Stimulated activated naive CD4-positive, alpha-beta T cell (primary cell): ENCODE measurements at places on chromosomes 12 and 14.

DNA sequence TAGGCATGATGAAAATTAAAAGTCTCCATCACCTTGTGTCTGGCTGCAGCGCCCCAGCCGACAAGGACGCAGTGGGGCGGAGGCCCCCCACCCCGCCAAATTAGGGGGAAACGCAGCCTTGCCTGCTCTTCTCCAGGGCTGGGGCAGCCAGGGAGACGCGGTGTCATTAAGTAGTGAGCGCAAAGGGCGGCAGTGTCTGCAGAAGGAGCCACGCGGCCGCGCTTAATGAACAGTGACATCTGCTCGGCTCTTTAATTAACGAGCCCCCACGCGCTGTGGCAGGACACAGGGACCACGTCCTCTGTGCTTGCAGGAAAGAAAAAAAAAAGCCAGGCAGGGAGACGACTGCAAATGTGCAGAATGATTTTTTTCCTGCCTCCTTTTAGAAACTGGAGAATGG lies 93.4 kb upstream of the NCOR2 start:
- no peak for DNase-seq

GRCh38 chr12:94203796-94204195 lies 55.4 kb downstream of the PLXNC1 start:
- no peak for DNase-seq

DNA sequence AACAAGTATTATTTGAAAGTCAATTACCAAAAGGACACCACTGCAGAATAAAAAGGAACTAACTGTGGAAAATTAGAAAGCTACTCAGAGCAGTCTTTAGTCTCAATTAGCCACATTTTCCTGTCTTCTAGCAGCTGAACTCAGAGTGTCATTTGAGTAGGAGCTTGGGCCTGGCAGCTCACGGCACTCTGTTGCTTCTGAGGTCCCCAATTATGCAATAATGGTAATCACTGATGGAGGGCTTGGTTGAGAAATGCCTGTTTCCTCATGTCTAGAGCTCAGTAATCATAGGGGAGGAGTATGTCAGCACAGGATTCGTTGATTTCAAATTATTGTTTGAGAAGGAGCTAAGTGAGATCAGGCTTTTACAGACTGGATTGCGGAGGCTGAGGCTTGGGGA lies 108.6 kb downstream of the VRK1 start:
- no peak for DNase-seq

GRCh38 chr12:107762874-107763273 lies 1.9 kb upstream of the PRDM4 start:
- no peak for DNase-seq

GRCh38 chr12:25469368-25469767 lies 83.7 kb downstream of the LMNTD1 start:
- no peak for DNase-seq

DNA sequence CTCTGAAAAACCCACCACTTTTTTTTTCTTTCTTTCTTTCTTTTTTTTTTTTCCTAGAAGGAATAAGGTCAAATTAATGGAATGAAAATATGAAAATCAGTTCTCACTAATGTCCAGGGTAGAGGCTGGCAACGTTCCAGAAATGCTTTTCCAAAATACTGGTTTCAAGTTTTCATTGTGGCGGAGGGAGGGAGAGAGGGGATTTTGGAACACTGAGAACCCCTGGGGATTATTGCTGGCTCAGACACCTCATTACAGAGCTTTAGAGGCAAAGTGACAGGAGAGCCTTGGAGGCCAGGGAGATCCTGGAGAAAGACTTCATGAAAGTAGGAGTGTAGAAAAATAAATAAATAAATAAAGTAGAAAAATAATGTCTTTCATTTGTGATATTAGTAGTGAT lies 45.4 kb downstream of the ALX1 start:
- no peak for DNase-seq

DNA sequence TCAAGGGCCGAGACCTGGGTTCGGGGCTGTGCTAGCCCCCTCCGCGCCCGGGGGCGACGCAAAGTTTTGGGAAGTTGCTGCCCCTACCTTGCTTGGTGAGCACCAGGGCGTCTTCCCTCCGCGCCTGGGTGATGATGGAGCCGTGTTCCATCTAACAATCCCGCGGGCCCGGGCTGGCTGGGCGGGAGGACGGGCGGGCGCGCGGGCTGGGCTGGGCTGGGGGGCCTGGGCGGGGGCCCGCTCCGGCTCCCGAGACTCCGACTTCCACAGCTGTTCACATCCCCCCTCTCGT lies 298 bp downstream of the CTDSP2 start:
- DNase-seq = peak; percentile 66

DNA sequence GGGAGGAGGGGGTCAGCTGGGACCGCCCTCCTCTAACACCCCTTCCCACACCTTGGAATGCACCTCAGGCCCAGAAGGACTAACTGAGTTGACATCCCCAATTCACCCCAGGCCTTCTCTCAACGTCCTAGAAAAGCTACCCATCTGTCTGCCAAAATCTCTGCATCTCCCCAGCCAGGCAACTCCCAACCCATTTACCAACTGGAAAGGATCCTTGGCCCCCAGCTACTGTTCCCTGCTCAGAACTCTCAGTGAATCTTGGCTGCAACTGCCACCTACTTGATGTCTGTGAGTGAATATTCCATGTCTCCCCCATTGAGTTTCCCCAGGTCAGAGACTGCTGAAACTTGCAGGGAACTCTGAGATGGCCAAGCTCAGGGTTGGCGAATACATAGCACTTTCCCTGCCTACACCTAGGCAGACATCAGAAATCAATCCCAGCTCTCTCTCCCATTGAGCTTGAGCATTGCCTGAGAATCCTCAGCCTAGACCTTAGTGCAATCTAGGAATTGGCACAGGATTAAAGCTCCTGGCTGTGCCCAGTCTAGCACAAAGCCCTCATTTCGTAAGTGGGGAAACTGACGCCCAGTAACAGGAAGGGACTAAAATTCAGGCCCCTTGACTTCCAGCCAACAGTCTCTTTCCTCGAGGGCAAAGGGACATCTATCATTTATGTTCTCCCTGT lies 71.9 kb upstream of the NCOR2 start:
- no peak for DNase-seq

DNA sequence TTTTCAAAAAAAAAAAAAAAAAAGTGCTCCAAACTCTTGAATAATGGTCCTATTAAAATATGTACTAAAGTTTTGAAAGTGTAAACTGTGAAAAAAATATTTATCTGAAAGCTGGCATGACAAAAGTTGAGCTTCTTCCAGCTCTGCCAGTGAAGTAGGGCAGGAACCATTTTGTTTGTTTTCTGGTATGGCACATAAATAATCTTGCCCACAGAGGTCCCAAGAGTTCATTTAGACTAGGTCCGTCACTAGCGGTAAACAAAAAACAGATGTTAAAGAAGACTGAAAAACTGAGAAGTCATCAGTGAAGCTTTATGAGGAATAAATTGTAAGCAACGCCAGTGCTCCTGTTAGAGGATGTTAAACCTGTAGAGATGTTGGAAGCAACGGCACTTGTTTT lies 7.0 kb downstream of the ERP27 start:
- no peak for DNase-seq

GRCh38 chr12:116727891-116728290 lies 10.0 kb downstream of the SPRING1 start:
- DNase-seq = no peak

DNA sequence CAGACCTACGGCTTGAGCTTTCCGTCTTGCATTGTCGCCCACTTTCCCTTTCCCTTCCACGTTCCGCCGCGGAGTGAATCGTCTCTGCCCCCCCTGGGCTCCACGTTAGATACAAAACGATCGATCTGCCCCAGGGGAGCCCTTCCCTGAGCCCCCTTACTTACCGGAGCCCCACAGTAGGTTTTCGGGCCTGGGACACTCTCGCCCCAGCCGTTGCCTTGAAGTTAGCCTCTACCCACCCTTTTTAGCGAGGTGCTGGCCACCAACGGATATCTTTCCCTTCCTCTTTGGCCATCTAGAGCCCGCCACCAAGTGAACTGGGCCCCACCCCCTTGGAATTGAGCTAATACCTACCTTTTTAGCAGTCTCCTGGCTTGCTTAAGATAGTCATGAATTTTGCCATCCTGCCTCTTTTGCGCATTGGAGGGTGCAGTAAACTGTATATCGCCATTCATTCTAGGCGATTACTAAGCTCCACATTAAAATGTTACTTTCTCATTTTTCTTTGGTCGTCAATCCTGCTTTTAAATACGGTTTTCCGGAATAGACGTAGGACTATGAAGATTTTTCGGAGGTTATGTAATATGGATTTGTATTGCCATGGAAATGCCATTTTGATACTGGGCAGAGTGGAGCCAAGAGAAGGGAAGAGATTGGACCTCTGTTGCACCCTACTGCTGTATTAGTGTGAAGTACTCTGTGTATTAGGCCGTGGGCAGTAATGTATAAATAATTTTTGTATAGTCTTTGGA lies 764 bp downstream of the RBM25 start:
- no peak for DNase-seq

GRCh38 chr12:130780880-130781575 lies 58.0 kb downstream of the STX2 start:
- DNase-seq = no peak

- DNase-seq = no peak
Observed at GRCh38 chr12:75816897-75817296, 214.7 kb downstream of the PHLDA1 start.

DNA sequence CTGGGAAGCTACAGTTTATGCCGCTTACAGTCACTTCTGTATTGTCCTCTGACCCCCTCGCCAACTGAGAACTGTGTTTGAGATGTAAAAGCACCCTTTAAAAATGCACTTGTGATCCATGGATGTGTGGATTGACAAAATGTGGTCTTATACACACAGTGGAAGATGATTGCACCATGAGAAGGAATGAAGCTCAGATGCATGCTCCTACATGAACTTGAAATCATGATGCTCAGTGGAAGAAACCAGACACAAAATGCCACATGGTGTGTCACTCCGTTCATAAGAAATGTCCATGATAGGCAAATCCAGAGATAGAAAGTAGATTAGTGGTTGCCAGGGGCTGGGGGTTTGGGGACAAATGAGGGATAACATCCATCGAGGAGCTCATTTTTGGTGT lies 58.0 kb downstream of the PITPNM2 start:
- no peak for DNase-seq

DNA sequence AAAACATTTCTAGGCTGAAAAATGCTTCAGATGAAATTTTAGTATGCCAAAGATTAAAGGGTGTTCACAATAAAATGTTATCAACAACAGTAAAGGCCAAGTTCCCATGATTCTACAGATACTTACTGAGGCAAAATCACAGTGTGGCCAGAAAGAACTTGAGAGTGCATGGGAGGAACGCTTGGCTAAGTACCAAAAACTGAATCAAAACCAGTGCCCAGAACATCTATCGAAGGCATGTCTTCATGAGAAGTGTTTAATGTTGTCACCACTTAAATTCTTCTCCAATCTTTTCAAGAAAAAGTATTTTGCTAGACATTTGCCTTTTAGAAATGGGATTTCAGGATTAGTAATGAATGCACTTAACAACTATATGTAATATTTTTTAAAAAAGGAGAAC lies 41.5 kb downstream of the KIF21A start:
- DNase-seq = no peak

GRCh38 chr12:104748790-104749189 lies 209.3 kb downstream of the SLC41A2 start:
- DNase-seq = no peak

DNA sequence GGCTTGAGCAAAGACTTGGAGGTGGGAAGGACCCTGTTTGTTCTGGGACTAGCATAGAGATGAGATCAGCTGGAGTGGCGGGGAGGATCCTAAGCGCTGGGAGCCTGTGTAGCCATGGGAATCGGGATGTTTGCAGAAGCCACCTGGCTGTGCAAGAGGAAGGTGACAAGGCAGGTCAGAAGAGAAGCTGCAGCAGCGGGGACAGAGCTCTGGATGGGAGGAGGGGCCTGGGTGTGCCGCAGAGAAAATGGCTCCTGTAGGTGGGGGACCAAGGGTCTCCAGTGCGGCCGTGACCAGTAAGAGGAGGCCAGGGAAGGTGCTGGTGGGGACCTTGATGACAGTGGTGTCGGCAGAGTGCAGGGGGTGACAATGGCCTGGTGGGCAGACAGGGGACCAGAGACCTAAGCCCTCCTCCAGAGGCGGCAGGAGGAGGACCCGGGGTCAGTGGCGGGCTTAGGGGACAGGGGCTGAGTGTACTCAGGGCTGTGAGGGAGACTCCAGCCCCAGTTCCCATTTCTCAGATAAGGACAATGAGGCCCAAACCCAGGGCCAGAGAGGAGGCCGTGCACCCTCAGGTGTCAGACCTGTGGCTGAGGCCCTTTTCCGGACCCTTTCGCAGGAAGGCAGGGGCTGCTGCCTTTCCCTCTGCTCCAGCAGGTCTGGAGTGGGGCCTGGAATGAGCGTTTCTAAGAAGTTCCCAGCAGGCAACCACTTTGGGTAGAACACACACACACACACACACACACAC lies 206.6 kb upstream of the RTL1 start:
- no peak for DNase-seq

- DNase-seq = no peak
Observed at GRCh38 chr12:15201056-15201455, 20.2 kb downstream of the RERG start.

- no peak for DNase-seq
Observed at GRCh38 chr14:37678916-37679315, 83.5 kb downstream of the TTC6 start.

DNA sequence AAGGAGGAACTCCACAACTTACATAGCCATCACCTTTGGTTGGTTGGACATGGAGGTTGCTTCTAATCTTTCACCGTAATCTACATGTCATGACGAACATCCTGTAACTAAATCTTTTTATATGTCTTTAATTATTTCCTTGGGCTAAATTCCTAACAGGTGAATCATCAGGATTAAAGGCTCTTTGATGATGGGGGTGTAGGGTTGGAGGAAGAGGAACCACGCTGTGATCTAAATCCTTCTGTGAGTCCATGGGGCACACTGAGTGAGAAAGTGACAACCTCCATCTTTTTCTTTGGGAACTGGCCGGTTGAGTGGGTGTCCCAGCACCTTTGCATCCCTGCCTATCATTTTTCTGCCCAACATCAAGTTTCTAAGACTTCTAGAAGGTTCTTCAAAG lies 31.1 kb upstream of the MAP1LC3B2 start:
- DNase-seq = no peak

GRCh38 chr14:70731447-70732239 lies 77.7 kb downstream of the MAP3K9 start:
- DNase-seq = no peak

GRCh38 chr14:105487449-105487985 lies 831 bp downstream of the CRIP1 start:
- DNase-seq = peak; percentile 78

DNA sequence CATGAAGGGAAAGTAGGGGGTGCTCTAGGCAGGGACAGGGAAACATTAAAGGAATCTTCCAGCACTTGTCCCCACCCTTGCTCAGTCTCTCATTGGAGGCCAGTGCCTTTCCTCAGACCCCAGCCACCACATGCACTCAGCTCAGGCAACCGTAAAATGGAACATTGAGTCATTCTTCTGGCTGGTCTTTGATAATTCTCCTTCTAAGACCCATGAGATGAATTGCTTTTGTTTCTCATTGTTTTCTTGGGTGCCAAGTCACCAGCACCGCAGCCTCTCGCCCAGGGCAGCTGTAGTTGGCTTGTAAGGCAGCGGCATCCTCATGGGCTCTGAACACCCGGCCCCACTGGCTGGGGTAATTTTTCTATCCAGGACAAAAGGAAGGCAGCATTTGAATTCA lies 108.2 kb downstream of the PHETA1 start:
- no peak for DNase-seq

- no peak for DNase-seq
Observed at GRCh38 chr12:120688527-120689071, 1.6 kb downstream of the MLEC start.

- DNase-seq = no peak
Observed at GRCh38 chr12:30000401-30000800, 216.7 kb upstream of the TMTC1 start.
